NCI-H2081 (cell line): ENCODE measurements at places on chromosomes 5 and 9.

GRCh38 chr5:11898-12297 is 80.1 kb upstream of the PLEKHG4B start:
- DNase-seq = no peak

- DNase-seq = no peak
These were observed 34.4 kb downstream of the APBA1 start for GRCh38 chr9:69637817-69638200.

DNA sequence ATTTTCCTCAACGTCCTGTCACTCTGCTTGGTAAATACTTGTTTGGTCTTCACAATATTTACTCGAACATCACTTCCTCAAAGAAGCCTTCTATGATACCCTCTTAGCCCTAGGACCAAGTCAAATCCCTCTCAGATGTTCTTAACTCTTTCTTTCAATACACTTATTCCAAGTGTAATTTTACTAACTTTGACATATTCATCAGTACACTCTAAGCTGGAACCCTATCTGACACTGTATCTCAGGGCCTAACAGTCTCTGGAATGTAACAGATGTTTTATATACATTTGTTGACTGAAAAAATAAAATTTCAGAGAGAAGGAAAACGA is 19.6 kb downstream of the SIL1 start:
- DNase-seq = no peak

GRCh38 chr9:110319781-110320492 is 17.7 kb downstream of the TXNDC8 start:
- DNase-seq = no peak

DNA sequence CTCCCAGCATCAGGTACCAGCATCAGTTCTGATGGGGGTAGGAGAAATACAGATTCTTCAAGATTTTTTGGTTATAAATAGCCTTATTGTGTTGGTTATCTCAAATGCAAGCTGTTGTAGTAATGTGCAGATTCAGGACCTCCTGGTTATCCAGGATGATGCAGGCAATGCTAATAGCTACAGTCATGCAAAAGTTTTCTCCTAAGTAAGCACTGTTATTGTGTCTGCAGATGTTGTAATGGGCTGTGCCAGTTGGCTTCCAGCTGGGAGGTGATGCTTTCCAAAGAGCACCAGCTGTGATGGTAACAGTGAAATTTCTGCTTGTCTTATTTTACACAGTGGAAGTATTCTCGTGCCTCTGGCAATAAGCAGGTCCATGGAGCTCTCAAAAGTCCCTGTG is 719.2 kb upstream of the CTNND2 start:
- DNase-seq = no peak

GRCh38 chr9:99023831-99024230 is 80.1 kb downstream of the COL15A1 start:
- DNase-seq = peak; percentile 57

- DNase-seq = no peak
These were observed 40.6 kb downstream of the PHAX start for GRCh38 chr5:126641387-126641786.

GRCh38 chr9:87322840-87323635 is 174.6 kb upstream of the DAPK1 start:
- no peak for DNase-seq

DNA sequence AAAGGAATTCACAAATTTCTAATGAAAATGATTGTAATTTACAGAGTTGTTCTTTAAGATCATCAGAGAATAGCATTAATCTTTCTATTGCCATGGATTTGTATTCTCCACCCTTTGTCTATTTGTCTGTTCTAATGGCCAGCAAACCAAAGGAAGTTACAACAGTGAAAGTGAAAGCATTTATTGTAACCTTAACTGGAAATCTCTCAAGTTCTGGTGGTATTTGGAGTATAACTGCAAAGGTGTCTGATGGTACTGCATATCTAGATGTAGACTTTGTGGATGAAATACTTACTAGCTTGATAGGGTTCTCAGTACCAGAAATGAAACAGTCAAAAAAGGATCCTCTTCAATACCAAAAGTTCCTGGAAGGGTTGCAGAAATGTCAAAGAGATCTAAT is 21.7 kb downstream of the RMI1 start:
- DNase-seq = no peak

DNA sequence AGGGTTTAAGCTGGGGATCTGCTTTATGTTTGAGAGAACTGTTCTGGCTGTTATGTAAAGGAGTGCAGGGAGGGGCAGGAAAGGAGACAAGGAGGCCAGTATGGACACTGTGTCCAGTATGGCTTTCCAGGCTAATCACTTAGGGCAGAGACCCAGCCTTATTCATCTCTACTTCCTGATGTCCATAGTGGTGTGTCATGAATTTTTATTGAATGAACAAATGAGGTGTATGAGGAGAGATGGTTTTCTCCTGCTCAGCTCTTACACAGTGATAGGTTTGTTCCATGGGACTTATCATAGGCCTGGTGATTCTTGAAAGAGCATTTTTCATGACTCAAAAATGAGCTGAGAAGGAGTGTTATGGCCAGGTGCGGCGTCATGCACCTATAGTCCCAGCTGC is 20.5 kb upstream of the FGFR4 start:
- no peak for DNase-seq

- DNase-seq = no peak
These were observed 40.6 kb downstream of the IRX2 start for GRCh38 chr5:2710910-2711309.

DNA sequence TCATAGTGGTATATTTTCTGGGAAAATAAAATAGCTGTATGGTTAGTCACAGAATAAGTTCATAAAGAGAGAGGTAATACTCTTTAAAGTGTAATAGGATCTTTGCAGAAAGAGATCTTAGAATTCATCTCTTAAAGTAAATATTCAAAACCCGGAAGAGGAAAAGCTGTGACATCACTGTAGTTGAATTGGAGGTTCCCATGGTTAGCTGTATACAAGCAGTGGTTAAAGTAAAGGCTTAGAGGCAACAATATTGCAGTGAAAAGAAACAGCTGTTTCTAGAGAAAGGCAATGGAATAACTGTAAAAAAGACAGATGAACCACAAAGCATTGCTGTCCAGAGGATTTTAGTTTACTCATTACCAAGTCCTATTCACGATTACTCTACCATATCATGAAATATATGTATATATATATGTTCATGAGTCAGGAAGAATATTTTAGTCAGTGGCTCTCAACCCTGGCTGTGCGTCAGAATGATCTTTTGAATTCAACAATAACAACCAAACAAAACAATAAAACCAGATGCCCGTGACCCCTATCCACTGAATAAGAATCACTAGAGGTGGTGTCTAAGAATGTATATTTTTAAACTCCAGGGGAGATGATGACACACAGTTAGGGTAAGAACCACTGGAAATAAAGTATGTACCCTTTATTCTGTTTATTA is 4.7 kb downstream of the ERCC6L2 start:
- no peak for DNase-seq

DNA sequence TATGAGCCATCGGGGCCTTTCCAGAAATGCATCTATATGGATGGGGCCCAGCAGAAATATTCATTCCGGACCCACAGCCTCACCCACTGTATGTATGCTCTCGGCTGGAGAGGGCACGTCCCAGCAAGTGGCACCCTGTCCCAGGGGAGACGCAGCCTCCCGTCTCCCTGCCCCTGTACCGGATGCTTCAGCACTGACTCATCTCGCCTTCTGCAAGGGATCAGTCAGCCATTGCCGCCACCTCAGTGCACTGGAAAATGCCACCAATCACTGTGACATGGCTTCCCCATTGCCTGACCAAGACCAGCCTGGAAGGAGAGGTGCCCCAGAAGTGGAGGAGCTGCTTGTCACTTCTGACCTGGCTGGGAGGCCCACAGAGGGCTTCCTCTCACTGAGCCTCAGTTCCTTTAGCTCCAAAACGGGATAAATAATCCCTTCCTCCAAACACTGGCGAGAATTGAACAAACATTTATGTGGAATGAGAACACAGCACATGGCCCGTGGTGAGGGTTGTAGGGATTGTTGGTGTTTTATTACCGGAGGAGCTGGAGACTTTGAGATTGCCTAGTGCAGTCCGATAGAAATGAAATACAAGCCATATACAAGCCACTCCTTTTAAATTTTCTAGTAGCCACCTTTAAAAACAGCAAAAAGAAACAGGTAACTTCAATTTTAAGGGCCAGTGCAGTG is 43.9 kb upstream of the ORM1 start:
- no peak for DNase-seq

DNA sequence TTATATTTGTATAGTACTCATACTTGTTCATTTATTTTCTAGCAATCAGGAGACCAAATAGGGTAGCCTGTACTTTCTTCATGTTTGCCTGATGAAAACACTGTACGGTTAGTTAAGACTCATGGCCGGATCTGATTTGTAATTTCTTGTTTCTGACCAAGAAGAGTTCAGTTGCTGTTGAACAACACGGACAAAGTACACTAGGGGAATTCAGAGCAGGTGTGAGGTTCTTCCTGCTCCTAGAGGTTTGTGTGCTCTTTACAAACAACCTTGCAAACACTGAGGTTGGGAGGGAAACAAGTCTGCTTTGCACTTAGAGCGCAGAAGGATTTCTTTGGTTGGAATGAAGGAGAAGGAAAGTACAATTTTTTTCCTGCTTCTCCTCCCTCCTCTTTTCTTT is 69.7 kb downstream of the TRIO start:
- no peak for DNase-seq

DNA sequence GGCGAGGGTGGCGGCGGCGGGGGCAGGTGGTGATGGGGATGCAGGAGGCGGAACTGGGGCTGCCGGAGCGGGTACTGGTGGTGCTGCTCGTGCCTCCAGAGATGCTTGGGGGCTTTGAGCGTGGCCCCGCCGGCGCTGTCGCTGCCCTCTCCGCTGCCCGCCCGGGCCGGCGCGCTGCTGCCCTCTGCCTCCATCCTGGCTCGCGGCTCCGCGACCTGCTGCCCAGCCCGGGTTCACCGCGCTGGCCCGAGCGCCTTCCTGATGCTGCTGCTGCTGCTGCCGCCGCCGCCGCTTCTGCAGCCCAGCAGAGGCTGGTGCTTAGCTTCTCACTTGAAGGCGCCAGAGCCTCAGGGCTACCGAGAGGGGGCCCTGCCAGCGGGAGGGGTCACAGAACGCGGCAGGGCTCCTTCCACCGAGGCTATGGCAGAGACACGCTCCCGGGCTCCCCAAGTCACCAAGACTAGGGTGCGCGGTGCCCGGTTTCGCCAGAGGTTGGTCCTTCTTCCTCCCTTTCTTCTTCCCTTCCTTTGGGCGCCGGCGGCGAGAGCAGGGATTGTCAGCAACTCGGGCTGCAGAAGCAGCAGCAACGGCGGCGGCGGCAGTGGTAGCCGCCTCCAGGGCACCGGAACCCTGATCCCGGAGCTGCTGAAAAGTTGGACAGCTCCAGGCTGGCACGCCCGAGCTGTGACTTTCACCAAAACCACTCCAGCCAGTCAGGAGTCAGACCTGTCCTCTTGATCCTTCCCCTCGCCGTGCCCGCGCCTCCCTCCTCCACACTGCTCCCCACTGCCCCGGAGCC is at the start of gene PDE4D:
Gene PDE4D (minus strand): TSS at position 298 of the 799 bp plus-strand sequence.
- DNase-seq = peak; percentile 32

- DNase-seq = no peak
These were observed 59.9 kb downstream of the GABRA6 start for GRCh38 chr5:161745392-161745791.

GRCh38 chr9:98823666-98824334 is 16.3 kb downstream of the GALNT12 start:
- no peak for DNase-seq

- DNase-seq = no peak
These were observed 35.6 kb downstream of the GLRX start for GRCh38 chr5:95786821-95787418.

DNA sequence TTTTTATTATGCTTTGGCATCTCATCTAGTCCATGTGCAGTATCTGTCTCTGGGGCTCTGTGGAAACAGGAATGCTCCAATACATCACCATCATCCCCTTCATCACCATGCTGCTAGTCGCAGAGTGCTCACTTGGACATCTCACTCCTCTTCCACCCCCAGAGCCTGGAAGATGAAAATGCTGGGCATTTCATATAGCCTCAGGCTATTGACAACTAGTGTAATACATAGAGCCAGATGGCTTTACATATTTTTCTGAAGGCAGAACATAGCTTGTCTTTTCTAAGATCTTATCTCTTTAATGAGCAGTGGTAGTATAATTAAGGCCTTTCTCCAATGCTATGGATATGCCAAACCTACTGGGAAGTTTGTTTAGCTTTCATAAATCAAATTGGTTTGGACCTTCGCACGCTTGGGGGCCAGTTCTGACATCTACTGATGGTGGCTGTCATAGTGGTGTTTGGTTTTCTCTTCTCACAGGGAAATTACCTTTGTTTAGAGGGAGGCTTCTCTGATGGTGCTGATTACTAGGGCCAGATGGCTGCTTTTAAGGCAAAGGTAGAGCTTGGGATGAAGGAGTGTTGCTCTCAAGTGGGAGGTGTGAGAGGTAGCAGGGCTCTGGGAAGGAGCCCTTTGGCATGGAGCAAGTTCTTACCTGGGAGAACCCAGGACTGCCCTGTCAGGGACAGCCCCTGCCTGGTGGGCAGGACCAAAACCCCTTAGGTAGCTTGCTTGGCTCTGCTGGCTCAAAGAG is 63.1 kb upstream of the CXCL14 start:
- peak; percentile 53 for DNase-seq

DNA sequence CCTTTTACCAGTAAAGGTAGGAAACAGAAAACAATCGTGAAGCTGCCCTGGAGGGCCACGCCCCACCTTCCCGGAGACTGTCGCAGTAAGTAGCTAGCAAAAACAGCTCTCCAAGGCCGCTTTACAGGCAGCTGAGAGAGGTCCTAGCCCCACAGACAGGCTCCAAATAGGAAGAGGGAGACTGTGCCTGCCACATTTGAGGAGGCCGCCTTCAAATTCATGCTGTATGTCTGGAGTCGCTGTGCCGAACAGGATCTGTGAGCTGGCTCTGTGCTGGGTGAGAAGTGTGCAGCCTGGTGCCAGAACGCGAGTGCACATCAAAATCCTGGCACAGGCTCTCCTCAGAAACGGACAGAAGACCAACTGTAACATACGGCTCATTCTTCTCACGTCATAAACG is 582.2 kb downstream of the CETN3 start:
- DNase-seq = no peak

DNA sequence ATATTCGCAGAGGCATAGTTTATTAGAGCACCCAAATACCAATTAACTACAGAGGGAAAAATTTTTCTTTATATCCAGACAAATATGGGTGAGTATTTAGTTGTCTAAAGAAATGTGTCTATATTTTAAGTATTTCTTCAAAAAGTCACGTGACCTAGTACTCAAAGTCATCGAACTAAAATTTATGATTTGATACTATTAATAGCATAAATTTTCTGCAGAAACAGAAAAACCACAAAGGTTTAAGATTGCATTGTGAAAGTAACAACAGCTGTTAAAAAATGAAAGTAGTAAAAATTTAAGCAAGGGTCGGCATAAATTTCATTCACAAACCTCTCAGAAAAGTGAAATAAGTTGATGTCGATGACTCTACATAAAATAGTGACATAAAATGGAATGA is 323.9 kb upstream of the RORB start:
- no peak for DNase-seq
